ENCODE measurements at places on chromosomes 5 and 9.

- no peak for DNase-seq
Observed at GRCh38 chr5:149598966-149599365, 17.7 kb downstream of the ARHGEF37 start.

- DNase-seq, result no peak
Observed at GRCh38 chr5:87313216-87313615, 45.5 kb downstream of the RASA1 start.

- peak; percentile 70 for DNase-seq
Observed at GRCh38 chr5:124651663-124652513, 94.6 kb downstream of the ZNF608 start.

DNA sequence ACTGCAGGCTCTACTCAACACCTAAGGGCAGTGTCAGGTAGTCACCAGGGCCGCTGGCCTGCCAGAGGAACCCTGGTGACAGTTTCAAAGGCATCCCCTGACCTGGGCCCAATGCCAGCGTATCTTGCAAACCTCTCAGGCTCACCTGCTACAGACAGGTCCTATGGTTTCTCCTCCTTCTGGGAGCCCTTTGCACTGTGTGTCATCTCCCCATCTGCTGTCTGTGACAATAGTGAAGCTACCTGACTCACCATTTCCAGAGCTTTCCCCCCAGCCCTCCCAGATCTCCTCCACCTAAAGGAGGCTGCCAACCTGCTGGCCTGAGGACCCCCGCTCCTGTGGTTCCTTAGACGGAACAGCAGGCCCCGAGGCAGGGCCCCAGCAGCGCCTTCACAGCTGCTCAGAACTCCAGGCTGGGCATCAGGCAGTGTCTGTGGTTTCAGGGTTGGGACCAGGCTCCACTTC lies 203.1 kb downstream of the FSTL4 start:
- DNase-seq, result no peak

- peak; percentile 53 for DNase-seq
Observed at GRCh38 chr5:84861306-84861705, 476.6 kb upstream of the EDIL3 start.
